ENCODE measurements at places on chromosomes 5 and 9. TPM values are rescaled to one million over a fixed set of nuclear protein-coding genes. Genes with fewer than 3 reads are reported as not detected.
A peak's percentile ranks its signal among the peaks of the same experiment; 100 is the strongest.

GRCh38 chr5:95238560-95239325, 46.2 kb downstream of the MCTP1 start:
- H3K4me1 ChIP-seq, result no peaks in the 10 kb centered on the region
- no peak overlapping the region for H3K4me3 ChIP-seq
- no peak for DNase-seq
- no peaks in the 10 kb centered on the region for H3K36me3 ChIP-seq
- no peaks in the 10 kb centered on the region for H3K27me3 ChIP-seq
- H3K27ac ChIP-seq, result no peak overlapping the region

GRCh38 chr5:83157163-83157562, 79.8 kb downstream of the XRCC4 start:
- no peaks in the 10 kb centered on the region for H3K27me3 ChIP-seq
- no peaks in the 10 kb centered on the region for H3K4me1 ChIP-seq
- H3K27ac ChIP-seq, result no peak overlapping the region
- no peak for DNase-seq
- no peak overlapping the region for H3K4me3 ChIP-seq
- H3K36me3 ChIP-seq, result no peaks in the 10 kb centered on the region

DNA sequence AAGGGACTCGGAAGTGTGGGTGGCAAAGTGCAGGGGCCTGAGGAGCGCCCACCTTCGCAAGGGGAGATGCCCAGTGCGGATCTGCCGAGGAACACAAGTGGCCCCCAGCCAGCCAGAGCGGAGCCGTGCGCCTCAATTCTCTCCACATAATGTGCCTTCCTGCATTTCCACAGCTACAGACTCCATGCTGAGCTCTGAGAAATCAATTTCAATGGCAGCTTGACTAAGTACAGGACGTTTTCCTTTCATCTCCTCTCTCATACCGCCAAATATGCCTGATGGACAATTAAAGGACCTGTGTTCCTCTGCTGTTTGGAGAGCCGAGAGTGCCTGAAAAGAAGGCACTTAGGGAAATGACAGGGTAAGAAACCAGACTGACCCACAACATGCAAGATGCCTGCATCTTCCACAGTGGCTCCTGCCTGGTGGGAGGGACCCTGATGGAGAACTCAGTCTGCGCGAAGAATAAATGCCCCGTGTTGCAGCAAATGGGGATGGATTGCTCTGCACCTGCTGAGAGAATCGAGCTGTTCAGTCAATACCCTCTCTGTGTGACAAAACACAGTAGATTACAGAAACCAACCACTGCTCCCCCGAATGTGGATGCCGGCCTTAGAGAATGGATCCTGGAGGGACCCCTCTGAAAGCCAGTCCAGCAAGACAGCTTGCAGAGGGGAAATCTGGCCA, 38.6 kb upstream of the OLFM1 start:
- no peaks in the 10 kb centered on the region for H3K4me1 ChIP-seq
- H3K27ac ChIP-seq, result no peak overlapping the region
- no peak overlapping the region for H3K4me3 ChIP-seq
- H3K36me3 ChIP-seq, result no peaks in the 10 kb centered on the region

- H3K27me3 ChIP-seq, result no peaks in the 10 kb centered on the region
- no peak overlapping the region for H3K4me3 ChIP-seq
- no peaks in the 10 kb centered on the region for H3K36me3 ChIP-seq
- DNase-seq, result no peak
- no peak overlapping the region for H3K27ac ChIP-seq
These were observed 134.3 kb downstream of the CDH18 start for GRCh38 chr5:19853616-19854240.

DNA sequence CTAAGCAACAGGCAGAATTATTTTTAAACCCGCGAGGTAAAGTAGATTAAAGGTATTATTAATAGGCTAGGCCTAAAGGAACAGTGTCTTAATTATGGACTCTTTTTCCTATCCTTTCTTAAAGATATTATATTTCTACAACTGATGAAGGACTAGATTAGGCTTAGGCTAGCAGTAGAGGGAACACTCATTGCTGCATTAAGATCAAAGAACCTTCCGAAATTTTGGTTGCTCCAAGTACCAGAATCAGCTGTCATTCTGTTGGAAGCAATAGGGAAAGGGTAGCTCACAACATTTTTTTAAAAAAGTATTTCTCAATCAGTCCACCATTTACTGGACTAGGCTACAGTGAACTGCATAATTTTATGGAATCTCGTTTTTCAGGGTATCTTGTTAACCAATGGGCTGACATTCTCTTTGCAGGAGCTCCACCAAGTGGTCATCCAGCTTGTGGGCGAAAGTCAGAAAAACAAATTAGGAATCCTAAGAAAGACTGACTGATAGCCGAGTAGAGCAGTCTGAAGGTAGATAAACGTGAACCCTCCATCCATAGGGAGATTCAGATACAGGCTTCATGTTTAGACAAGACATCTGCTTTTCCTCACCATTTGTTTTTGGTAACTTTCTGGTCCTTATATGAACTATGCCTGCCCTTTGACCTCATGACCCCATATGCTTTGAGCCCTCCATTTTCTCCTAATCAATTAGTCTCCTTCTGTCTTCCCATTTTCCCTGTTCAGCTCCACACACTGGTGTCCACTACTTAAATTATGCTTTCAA, 103.6 kb upstream of the CHD1 start:
- H3K4me3 ChIP-seq, result no peak overlapping the region
- no peak overlapping the region for H3K27ac ChIP-seq
- DNase-seq, result peak; percentile 78
- H3K36me3 ChIP-seq, result no peaks in the 10 kb centered on the region
- no peaks in the 10 kb centered on the region for H3K27me3 ChIP-seq

GRCh38 chr5:149433524-149434131, 54.5 kb upstream of the IL17B start:
- DNase-seq, result no peak
- H3K4me1 ChIP-seq, result no peaks in the 10 kb centered on the region
- no peak overlapping the region for H3K4me3 ChIP-seq
- no peak overlapping the region for H3K27ac ChIP-seq

DNA sequence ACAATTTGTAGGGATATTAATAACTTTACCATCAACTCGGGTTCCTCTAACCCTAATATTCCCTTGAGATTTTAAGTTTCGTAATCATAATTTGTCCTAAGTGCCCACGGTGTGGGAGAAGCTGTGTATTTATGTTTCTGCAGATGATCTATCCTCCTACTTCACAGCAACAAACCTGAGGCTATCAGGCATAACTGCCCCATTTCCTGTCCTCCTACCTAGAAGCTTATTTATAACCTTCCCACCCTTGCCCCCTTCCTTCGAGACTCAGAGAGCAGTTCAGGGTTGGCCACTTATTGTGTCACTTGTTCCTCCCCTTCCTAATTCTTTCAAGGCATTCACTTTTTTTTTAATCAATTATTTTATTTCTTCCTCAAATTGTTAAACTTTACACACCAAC, 29.6 kb upstream of the LCP2 start:
- H3K27me3 ChIP-seq, result no peaks in the 10 kb centered on the region
- H3K4me1 ChIP-seq, result no peaks in the 10 kb centered on the region
- H3K27ac ChIP-seq, result no peak overlapping the region
- no peak for DNase-seq

DNA sequence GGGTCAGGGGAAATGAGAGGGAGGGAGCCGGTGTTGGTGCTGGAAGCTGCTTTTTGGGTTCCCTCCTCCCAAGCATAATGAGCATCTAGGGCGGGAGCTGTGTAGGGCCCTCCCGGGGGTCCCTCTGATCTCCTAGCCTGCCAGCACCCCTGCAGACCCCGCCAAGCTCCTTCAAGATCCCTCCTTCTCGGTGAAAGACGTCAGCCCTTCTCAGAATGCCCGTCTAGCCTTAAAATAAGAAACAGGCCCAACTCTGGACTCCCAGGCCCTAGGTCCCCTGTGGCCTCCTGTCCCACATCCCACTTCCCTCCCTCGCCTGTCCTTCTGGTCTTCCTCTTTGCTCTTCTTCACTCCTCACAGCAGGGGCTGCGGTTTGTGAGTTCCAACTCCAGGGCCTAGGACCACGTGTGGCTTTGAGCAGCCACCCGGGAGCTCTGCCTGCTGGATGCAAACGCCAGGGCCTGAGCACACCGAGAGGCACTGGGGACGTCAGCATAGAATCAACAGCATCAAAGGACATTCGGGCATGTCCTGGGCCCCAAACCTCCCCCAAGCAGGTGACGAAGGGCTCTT, 8.8 kb upstream of the SCGB3A1 start:
- H3K27me3 ChIP-seq, result no peaks in the 10 kb centered on the region
- no peak for DNase-seq
- no peaks in the 10 kb centered on the region for H3K36me3 ChIP-seq
- no peaks in the 10 kb centered on the region for H3K4me1 ChIP-seq
- H3K27ac ChIP-seq, result no peak overlapping the region

DNA sequence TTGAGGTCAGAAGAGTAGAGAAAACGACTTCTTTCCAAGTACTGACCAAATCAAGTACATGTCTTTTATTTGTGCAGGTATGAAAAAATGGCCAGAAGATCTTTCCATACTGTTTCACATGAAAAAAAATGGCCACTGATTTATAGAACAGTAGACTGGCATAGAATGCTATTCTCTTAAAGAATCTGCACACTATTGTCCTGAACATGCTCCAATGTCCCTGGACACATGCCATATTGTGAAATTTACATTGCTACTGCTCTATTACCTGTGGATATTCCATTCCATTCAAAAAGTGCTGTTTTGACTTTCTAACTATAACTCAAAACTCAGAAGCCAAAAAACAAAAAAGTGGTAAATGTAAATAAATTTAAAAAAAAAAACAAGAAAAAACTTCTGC, 60.6 kb downstream of the FBXL17 start:
- no peak overlapping the region for H3K27ac ChIP-seq
- DNase-seq, result no peak
- H3K27me3 ChIP-seq, result no peaks in the 10 kb centered on the region
- H3K4me3 ChIP-seq, result no peak overlapping the region
- H3K36me3 ChIP-seq, result no peaks in the 10 kb centered on the region

GRCh38 chr5:74762599-74762998, 4.3 kb downstream of the GFM2 start:
- H3K36me3 ChIP-seq, result no peaks in the 10 kb centered on the region
- peak; percentile 20 for DNase-seq
- peaks cover 14% of the 10 kb centered on the region for H3K4me1 ChIP-seq
- H3K27ac ChIP-seq, result peak overlapping the region; percentile 2

GRCh38 chr5:144083185-144083584, 87.3 kb downstream of the YIPF5 start:
- H3K27ac ChIP-seq, result no peak overlapping the region
- H3K4me3 ChIP-seq, result no peak overlapping the region
- no peaks in the 10 kb centered on the region for H3K4me1 ChIP-seq
- DNase-seq, result no peak
- H3K36me3 ChIP-seq, result no peaks in the 10 kb centered on the region

DNA sequence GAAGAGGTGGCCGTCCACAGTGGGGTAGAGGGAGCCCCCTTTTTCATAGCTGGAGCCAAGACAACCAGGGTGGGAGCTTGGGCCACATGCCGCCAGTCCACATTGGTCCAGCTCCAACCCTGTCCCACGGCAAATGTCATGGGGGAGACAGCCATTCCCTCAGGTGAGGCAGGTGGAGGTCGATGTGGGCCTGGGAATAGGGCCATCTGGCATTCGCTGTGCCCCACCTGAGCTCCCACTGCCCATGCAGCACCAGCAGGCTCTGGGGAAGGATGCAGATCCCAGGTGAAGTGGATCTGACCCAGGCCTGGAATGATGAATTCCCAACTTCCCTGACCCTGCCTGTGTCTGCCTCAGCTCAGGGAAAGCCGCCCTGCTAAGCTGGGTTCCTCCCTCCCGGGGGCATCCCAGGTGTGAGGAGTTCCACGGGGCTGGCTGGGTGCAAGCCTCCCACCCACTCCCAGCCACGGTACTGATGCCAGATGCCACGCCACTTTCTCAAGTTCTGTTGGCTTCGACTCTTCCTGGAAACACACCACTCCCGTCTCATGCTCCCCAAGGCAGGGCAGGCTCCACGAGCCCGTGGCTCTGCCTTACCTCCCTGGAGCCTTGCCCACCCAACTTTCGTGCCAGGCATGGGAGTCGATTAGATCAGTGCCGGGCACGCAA, 25.2 kb upstream of the FCN2 start:
- no peak for DNase-seq
- H3K4me3 ChIP-seq, result no peak overlapping the region
- no peaks in the 10 kb centered on the region for H3K4me1 ChIP-seq
- H3K27ac ChIP-seq, result no peak overlapping the region
- H3K36me3 ChIP-seq, result no peaks in the 10 kb centered on the region
- H3K27me3 ChIP-seq, result no peaks in the 10 kb centered on the region

GRCh38 chr5:83586874-83587776, 115.6 kb downstream of the VCAN start:
- no peaks in the 10 kb centered on the region for H3K36me3 ChIP-seq
- H3K4me1 ChIP-seq, result no peaks in the 10 kb centered on the region
- no peak overlapping the region for H3K4me3 ChIP-seq
- H3K27me3 ChIP-seq, result no peaks in the 10 kb centered on the region
- H3K27ac ChIP-seq, result no peak overlapping the region

GRCh38 chr9:68548241-68548640, 7.6 kb upstream of the TMEM252 start:
- DNase-seq, result no peak
- no peaks in the 10 kb centered on the region for H3K27me3 ChIP-seq
- H3K4me1 ChIP-seq, result peaks cover 6% of the 10 kb centered on the region

DNA sequence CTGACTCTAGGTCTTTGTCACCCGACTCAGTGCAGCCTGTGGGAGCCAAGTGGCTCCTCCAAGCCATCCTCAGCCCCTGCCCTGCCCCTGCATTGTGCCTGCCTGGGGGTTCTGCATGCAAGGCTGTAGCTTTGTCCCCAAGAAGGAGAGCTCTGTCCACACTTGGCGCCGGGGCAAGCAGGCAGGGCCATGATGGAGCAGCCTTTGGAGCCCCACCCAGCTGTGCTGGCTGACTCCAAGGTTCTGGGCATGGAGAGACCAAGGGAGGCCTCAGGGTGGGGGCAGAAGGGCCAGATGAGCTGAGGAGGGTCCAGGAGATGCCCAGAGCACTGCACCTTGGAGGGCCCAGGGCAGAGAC, 226.2 kb downstream of the CACNA1B start:
- H3K36me3 ChIP-seq, result no peaks in the 10 kb centered on the region
- no peak overlapping the region for H3K4me3 ChIP-seq
- DNase-seq, result no peak
- H3K27ac ChIP-seq, result no peak overlapping the region
- H3K4me1 ChIP-seq, result no peaks in the 10 kb centered on the region
- no peaks in the 10 kb centered on the region for H3K27me3 ChIP-seq

GRCh38 chr5:150057996-150058395, 28.4 kb downstream of the CSF1R start:
- H3K36me3 ChIP-seq, result no peaks in the 10 kb centered on the region
- no peak for DNase-seq
- peaks cover 5% of the 10 kb centered on the region for H3K4me1 ChIP-seq
- no peak overlapping the region for H3K4me3 ChIP-seq
- no peak overlapping the region for H3K27ac ChIP-seq

- H3K27ac ChIP-seq, result no peak overlapping the region
- no peak for DNase-seq
- no peaks in the 10 kb centered on the region for H3K36me3 ChIP-seq
- no peak overlapping the region for H3K4me3 ChIP-seq
- peaks cover 29% of the 10 kb centered on the region for H3K4me1 ChIP-seq
These were observed 253.5 kb downstream of the AOPEP start for GRCh38 chr9:94979904-94980507.

- H3K27me3 ChIP-seq, result no peaks in the 10 kb centered on the region
- H3K4me3 ChIP-seq, result no peak overlapping the region
- DNase-seq, result peak; percentile 57
- no peaks in the 10 kb centered on the region for H3K36me3 ChIP-seq
- H3K4me1 ChIP-seq, result no peaks in the 10 kb centered on the region
- H3K27ac ChIP-seq, result no peak overlapping the region
These were observed 186.0 kb downstream of the GOLPH3 start for GRCh38 chr5:31987985-31988710.

The CCDC171 gene
- 2.2 TPM for polyA plus RNA-seq

The ALDOB gene
- polyA plus RNA-seq, result 44.0 TPM

The PDGFRB gene
- polyA plus RNA-seq, result 55.2 TPM

The LRRC14B gene
- polyA plus RNA-seq, result not detected

The KCNT1 gene
- polyA plus RNA-seq, result not detected

The ADAMTSL1 gene
- 7.1 TPM for polyA plus RNA-seq
